ENCODE measurements at places on chromosomes 6 and 20. TPM values are rescaled to one million over a fixed set of nuclear protein-coding genes. Genes with fewer than 3 reads are reported as not detected.

GRCh38 chr6:35703554-35703953 is 14.8 kb upstream of the FKBP5 start:
- no peak for DNase-seq

Gene SEMG1
- not detected for total RNA-seq

GRCh38 chr6:151260205-151260604 is 20.4 kb downstream of the AKAP12 start:
- no peak for DNase-seq

Gene TMEM74B
- total RNA-seq: not detected

GRCh38 chr6:108009894-108010293 is 51.9 kb upstream of the SEC63 start:
- DNase-seq: no peak

DNA sequence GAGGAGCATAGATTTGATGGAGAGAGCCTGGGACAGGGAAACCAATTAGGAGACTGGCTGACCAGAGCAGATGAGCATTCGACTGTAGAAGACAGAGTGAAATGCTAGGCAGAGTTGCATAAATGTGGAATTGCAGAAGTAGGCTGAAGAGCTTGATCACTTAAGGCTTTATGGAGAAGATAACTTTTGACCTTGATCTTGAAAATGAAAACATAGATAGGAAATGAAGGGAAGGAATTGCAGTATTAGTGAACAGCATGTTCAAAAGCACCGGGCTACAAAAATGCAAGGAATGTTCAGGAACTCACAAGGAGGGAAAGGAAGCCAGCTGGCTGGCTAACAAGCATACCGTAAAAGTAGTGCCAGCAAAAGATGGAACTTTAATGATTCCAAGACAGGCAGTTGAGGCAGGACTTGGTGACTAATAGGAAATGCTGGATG is 20.5 kb upstream of the LTV1 start:
- no peak for DNase-seq

Gene COL9A3
- not detected for total RNA-seq

- no peak for DNase-seq
Measured at GRCh38 chr6:90238496-90239266, 58.0 kb downstream of the BACH2 start.

Gene SYTL3
- 6.9 TPM for total RNA-seq

- no peak for DNase-seq
Measured at GRCh38 chr6:147999001-147999540, 343.6 kb upstream of the SASH1 start.
